A549 treated with CORT108297 at 1 μM for 4 hours (cell line): ENCODE measurements at places on chromosomes 3 and 15. TPM values are rescaled to one million over a fixed set of nuclear protein-coding genes. Genes with fewer than 3 reads are reported as not detected.

Gene RASSF1
- 16.7 to 21.1 TPM (median 20.4 TPM) in 5 replicates for total RNA-seq

Gene PAK6
- 0.15 to 0.39 TPM (median 0.22 TPM) in 5 replicates for total RNA-seq

Gene FANCD2OS
- not detected in 5 replicates for total RNA-seq

Gene NMNAT3
- 0.91 to 1.6 TPM (median 1.3 TPM) in 5 replicates for total RNA-seq

Gene GPR160
- 1.3 to 2.1 TPM (median 1.7 TPM) in 5 replicates for total RNA-seq

Gene C3orf22
- total RNA-seq = not detected in 5 replicates

Gene PKM
- 3,236 to 3,629 TPM (median 3,548 TPM) in 5 replicates for total RNA-seq

Gene SNTN
- total RNA-seq = not detected in 5 replicates

Gene PLOD2
- 98.2 to 162 TPM (median 128 TPM) in 5 replicates for total RNA-seq

Gene RAMAC
- total RNA-seq = 40.4 to 62.1 TPM (median 41.8 TPM) in 5 replicates

Gene CHRD
- total RNA-seq = 0.13 to 0.48 TPM (median 0.16 TPM) in 5 replicates

Gene MFGE8
- total RNA-seq = 291 to 376 TPM (median 344 TPM) in 5 replicates

Gene CCDC39
- not detected in 5 replicates for total RNA-seq

Gene ACAP2
- total RNA-seq = 5.9 to 8.8 TPM (median 7.7 TPM) in 5 replicates

Gene PCCB
- total RNA-seq = 26.1 to 30.4 TPM (median 28.7 TPM) in 5 replicates

Gene MYRIP
- 0.03 to 0.04 TPM in 2 of 5 replicates, not detected in the others for total RNA-seq

Gene IGSF10
- total RNA-seq = 0.35 to 0.78 TPM (median 0.53 TPM) in 5 replicates

Gene ST3GAL6
- total RNA-seq = 0.64 to 1.4 TPM (median 0.87 TPM) in 5 replicates

Gene KLHL40
- total RNA-seq = not detected in 5 replicates

Gene CCDC54
- total RNA-seq = not detected in 5 replicates

Gene PSMD2
- 303 to 385 TPM (median 316 TPM) in 5 replicates for total RNA-seq

Gene RBPMS2
- 6.5 to 9.6 TPM (median 8.9 TPM) in 5 replicates for total RNA-seq

Gene GOLGA8T
- 0.90 to 1.8 TPM (median 1.7 TPM) in 5 replicates for total RNA-seq

Gene APBA2
- 17.1 to 21.3 TPM (median 18.9 TPM) in 5 replicates for total RNA-seq

Gene TUSC7
- not detected in 5 replicates for total RNA-seq

Gene GAP43
- total RNA-seq = 0.06 to 0.08 TPM (median 0.06 TPM) in 4 of 5 replicates, not detected in the other

Gene PRR20G
- total RNA-seq = 0.13 to 0.19 TPM (median 0.17 TPM) in 3 of 5 replicates, not detected in the others

Gene TMEM212
- total RNA-seq = not detected in 5 replicates

Gene FBXL2
- 7.3 to 9.4 TPM (median 8.0 TPM) in 5 replicates for total RNA-seq

Gene ATP2C1
- 31.1 to 37.4 TPM (median 32.3 TPM) in 5 replicates for total RNA-seq

Gene SI
- total RNA-seq = not detected in 5 replicates

Gene NOX5
- total RNA-seq = 0.10 to 0.30 TPM (median 0.24 TPM) in 5 replicates

Gene LIPC
- 0.07 to 0.11 TPM (median 0.09 TPM) in 3 of 5 replicates, not detected in the others for total RNA-seq
